ENCODE measurements at places on chromosomes 1 and 21.

- DNase-seq, result no peak
These were observed 6.5 kb upstream of the ZZZ3 start for GRCh38 chr1:77688939-77689338.

GRCh38 chr1:85464497-85465098 is 361 bp downstream of the DDAH1 start:
- no peak for DNase-seq

- no peak for DNase-seq
These were observed 14.1 kb upstream of the KLHDC8A start for GRCh38 chr1:205370780-205371179.

DNA sequence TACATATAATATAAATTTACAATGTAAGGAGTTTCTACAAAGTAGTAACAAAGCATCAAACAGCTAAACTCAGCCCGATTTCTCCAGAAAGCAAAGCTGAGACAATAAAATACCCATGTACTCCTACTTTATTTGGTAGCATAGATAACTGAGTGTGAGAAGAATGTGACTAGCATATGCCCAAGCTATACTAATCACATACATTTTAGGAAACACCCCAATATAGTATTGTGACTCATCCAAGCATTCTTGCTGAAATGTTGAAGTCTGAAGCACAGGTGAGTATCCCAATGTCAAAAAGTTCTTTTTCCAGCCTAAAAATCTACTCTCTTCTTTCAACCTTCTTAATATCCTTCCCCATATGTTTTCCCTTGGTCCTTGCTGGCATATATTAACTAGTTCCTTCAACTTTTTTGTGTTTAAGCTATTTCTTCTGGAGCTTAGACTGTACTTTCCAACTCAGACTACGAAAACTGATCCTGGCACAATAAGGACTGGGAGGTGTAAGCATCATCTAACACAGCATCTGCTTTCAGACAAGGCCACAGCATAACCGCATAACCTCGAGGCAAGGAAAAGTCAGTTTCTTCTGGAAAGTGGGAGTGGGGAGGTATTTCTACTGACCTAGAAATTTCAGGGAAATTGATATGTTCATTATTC is 163.0 kb upstream of the RNPC3 start:
- no peak for DNase-seq

DNA sequence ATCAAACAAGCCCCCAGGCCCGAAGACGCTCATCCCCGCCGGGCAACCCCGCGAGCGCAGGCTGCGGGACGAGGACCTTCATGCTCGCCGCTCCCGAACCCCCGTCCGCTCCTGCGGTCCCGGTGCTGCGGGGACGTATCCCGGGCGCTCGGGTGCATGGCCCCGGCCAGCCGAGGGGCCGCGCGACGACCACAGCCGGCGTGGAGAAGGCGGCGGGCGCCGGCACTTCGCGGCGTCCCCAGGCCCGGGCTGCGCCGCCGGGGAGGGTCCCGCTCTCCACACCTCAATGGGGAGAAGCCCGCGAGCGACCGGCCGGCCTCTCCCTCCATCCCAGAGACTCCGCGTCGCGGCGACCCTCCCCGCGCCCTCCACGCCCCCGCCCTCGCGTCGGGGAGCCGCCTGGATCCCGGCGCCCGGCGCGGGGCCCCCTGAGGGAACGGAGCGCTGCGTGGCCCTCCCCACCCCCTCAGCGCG is 401 bp downstream of the ERRFI1 start:
- DNase-seq, result no peak

DNA sequence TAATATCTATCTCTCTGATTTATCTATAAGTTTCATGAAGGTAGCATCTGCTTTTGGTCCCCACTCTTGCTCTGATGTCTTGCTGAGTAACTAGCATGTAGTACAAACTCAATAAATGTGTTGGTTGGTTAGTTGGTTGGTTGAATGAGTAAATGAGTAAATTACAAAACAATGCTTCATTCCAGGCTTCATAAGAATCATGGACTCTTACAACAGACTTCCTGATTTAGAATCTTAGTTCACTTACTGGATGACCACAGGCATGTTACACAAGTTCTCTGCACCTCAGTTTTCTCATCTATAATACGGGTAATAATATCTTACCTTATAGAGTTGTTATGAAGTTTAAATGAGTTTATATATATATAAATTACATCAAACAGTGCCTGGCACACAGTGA is 98.6 kb downstream of the ZNF281 start:
- DNase-seq, result no peak

- DNase-seq, result no peak
These were observed 24.8 kb upstream of the THEM4 start for GRCh38 chr1:151934048-151934493.

DNA sequence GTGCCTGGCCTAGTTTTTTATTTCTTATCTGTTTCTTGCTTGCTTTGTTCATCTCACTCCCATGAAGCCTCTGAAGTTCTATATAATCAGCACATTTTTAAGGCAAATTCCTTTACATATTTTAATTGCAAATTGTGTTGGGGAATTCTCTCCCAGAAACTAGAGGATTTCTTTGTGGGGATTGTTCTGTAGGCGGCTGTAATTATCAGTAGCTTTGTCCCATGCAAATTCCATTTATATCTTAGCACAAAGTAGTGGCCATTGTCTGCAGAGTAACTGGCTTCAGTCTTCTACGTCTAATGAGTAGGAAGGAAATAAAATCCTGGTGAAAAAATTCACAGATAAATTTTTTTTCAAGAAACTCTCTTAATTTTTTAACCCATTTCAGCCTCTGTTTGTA is 35.7 kb downstream of the CLEC20A start:
- no peak for DNase-seq

GRCh38 chr1:182707122-182707521 is 22.7 kb upstream of the RGS8 start:
- no peak for DNase-seq

DNA sequence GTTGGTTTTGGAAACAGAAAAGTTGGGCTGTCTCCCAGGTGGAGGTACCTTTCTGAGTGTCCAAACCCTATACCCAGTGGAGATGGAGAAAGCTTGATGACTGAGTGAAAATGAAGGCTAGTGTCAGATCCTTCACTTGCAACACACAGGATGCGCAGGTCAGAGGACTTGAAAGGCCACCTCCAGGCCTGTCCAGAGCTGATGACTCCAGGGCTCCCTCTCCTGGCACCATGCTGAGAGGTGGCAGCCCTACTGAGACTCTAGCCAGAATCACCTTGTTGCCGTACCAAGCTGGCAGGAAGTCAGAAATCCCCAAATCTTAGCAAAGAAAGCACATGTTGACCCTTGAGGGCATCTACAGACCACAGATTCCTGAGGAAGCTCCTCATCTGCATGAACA is 16.4 kb downstream of the KNCN start:
- DNase-seq, result no peak
